ENCODE measurements at places on chromosomes 11 and 22.

- no peak for DNase-seq
Observed at GRCh38 chr22:39994566-39995392, at the start of gene FAM83F. TSS of gene FAM83F (plus strand) at chr22:39994954. CDS start at chr22:39995043, 89 bp downstream.

- DNase-seq = no peak
Observed at GRCh38 chr22:33524511-33525260, 395.6 kb downstream of the LARGE1 start.

- no peak for DNase-seq
Observed at GRCh38 chr11:112290493-112290850, 29.8 kb upstream of the PLET1 start.

DNA sequence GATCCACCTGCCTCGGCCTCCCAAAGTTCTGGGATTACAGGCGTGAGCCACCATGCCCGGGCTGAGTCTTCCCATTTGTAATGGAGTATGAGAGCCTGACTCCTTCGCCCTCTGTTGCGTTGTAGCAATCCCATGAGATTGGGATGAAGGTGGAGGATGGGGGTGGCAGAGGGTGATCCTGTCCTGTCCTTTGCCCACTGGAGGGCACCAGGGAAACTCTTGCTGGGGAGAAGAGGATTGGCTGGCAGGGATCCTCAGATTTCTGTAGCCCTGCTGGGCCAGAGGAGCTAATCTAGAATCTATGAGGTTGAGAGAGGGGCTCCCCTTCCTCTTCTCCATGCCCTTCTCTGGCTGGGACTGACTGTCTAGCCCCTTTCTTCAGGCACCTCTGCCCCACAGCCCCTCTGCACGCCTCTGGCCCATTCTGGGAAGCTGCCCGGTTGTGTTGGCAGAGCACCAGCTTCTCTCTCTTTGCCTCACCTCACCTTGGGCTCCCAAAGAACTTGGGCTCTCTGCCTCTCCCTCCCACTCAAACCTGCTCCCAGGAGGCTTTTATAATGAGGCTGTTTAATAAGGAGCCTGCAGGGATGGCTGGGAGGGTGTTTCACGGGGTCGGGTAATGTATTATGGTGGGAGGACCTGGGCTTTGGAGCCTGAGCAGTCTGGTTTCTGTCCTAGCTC, 9.5 kb upstream of the CATSPER1 start:
- no peak for DNase-seq

DNA sequence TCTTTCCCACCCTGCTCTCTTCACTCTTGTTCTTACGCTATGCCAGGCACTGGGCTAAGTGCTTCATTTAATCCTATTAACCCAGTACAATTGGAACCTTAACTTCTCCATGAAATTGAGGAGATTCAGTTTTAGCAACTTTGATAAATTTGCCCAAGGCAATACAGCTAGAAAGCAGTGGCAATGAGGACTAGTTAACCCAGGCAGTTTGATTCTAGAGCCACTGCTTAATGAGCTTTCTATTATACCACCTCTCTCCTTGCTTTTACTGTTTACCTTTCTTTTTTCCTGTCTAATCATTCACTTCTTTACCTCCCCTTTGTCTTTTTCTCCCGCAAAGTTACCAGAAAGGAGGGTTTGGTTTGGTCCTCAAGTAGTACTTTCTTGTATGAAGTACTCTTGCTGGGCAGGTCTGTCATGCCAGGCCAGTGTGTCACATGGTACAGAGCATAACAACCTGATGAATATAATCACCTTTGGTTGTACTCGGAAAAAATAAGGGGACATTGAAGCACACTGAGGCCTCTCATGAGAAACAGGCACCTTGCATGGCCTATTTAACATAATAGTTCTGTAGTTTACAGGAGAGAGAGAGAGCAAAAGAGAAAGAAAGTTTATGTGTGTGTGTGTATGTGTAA, 70.6 kb downstream of the PDHX start:
- no peak for DNase-seq

- no peak for DNase-seq
Observed at GRCh38 chr11:9082575-9082974, 8.8 kb downstream of the SCUBE2 start.

- DNase-seq = no peak
Observed at GRCh38 chr11:70611821-70612220, 213.5 kb downstream of the CTTN start.

DNA sequence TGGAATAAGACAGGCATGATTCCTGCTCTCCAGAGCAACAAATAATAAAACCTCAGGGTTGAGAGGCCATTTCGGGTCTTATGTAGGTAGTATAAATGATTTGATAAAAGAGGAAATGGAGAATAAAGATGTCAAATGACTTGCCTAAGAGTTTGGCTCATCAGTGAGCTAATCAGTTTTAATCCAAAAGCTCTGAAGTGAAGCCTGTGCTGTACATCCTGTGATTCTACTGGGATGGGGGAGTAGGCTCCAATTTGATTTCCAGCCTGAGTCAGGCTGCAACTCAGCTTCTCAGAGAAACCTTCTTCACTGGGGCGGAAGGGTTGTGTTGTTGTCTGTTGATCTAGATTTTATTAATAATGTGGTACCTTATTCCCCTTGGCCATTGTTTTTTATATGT, 192.2 kb upstream of the SORL1-AS1 start:
- no peak for DNase-seq

- DNase-seq = no peak
Observed at GRCh38 chr11:16966930-16967671, 47.1 kb downstream of the PLEKHA7 start.
